Fibroblast of skin of abdomen (primary cell): ENCODE measurements at places on chromosomes 5 and 9.

- peak; percentile 89 for DNase-seq
Observed at GRCh38 chr5:111829701-111830100, 72.7 kb upstream of the NREP start.

GRCh38 chr5:141826674-141827073, 51.5 kb downstream of the PCDH1 start:
- DNase-seq: no peak

DNA sequence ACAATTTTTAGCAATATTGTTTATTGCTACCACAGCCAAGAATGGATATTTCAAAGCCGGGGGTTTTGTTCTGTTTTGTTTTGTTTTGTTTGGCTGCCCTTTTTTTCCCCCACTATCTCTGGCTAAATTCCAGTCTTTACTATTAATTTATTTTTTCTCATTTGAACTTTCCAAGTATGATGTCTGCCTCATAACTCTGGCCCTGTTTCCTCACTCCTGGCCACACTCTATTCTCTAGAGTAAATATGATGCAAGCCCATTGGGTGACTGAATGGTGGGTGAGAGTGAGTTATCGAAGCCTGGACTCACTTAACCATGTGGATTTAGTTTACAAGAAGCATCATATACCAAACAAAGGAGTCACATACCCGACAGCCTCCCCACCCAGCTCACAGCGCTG, 41.9 kb downstream of the WDR36 start:
- peak; percentile 79 for DNase-seq

- no peak for DNase-seq
Observed at GRCh38 chr5:54915466-54916027, 69.8 kb downstream of the ESM1 start.

DNA sequence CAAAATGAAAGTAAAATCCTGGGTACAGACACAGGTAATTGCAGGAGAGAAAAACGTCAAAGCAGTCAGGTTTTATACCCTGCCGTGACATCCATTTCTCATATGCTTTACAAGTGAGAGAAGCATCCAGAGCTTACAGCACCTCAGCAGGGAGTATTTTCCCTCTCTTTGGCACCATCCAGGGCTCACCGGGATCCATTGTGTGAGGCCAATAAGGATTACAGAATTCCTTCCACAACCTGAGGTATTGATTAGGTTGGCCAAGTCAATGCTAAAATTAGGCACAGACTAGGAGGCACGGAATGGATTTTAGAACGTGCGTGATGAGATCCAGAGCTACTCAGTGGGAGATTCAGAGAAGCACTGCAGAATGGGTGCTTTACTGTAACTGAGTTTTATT, 296.6 kb downstream of the FBXL7 start:
- DNase-seq: no peak

GRCh38 chr5:30839956-30840355, 353.5 kb upstream of the CDH6 start:
- DNase-seq: no peak

DNA sequence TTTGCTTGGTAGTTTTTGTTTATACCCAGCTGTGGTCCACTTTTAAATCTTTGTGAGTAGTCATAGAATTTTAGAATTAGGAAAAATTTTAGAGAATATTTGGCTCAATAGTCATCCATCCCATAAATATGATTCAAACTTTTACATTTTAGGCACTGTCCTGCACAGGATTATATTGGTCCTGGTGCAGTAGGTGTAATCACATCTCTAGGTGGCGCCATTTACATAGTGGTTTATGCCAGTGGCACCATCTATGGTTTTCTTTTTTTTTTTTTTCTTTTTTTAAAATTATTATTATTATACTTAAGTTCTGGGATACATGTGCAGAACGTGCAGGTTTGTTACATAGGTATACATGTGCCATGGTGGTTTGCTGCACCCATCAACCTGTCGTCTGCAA, 260.7 kb upstream of the KCNN2 start:
- DNase-seq: peak; percentile 41

DNA sequence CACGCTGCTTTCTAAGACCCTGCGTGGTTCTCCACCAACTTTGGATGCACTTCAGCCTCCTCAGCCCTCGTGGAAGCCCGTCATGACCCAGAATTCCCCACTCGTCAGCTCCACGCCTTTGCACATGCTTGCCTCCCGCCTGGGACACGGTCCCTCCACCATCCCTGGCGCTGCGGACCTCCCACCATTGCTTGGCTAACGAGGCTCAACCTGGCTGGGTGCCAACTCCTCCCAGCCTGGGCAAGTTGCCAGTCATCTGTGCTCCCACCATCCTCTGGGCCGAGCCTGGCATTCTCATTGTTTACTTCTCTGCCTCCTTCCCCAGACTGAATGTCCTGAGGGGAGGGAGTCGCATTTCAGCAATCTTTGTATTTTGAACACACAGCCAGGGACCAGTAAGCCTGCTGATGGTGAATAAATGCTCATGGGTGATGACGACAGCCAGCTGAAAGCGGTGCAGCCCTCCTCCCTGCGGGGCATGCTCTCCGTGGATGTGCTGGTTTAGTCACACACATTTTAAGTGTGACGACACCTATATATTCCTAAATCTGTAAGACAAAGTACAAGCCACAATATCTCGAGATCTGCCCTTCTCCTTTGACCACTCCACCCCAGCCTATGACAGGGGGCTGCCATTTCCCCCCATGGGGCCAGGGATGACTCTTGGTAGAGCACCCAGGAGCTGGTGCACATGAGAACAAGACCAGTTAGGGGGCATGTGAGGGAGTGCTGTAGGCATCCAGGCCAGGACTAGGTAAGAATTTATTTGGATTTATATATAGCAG, 37.6 kb downstream of the ANKRD33B start:
- DNase-seq: peak; percentile 76

DNA sequence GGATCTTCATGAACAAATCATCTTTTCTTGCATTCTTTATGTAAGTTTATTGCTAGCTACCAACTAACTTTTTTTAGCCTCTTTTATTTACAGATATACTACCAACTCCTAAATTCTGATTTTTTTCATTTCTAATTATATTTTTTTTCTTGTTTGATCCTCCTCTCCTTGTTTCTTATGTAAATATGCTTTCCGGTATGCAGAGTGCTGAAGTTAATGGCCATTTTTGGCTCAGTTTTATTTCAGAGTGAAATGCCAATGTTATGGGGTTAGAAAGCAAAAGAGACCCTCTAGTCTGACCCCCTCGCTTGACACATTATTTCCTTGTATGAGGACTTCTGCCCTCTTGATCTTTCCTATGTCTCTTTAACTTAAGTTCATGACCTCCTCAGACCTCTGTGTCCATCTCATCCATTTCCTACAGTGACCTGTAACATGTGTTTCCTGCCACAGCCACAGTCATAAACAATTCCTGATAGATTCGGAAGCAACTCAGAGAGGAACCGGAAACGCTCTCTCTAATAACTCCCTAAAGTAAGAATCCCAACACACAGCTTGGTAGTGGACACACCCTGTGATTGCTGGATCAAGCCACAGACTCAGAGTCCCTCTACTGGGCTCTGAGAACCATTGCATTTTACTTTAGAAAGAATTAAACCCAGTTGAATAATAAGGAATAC, 42.9 kb upstream of the AFAP1L1 start:
- DNase-seq: peak; percentile 84

DNA sequence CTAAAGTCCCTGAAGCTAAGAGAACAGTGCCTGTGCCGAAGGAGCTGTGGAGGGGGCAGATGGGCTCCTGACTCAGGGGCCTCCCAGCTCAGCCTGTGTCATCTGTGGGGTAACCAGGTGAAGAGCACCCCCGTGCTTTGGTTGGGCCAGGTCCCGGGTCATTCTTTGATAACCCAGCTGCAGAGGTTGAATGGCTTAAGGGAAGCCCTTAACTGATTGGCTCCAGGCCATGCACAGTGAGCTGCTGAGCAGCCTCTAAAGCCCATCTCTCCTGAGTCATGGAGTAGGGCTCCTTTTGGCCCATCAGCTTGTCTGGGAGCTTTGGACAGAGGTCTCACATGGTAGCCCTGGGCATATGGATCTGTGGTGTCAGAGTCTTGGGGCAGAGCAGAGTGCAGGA, 28.7 kb downstream of the COL27A1 start:
- no peak for DNase-seq

- DNase-seq: peak; percentile 52
Observed at GRCh38 chr9:20980832-20981455, 50.5 kb downstream of the HACD4 start.

- DNase-seq: peak; percentile 47
Observed at GRCh38 chr9:113154471-113154870, 3.7 kb downstream of the SLC31A2 start.

DNA sequence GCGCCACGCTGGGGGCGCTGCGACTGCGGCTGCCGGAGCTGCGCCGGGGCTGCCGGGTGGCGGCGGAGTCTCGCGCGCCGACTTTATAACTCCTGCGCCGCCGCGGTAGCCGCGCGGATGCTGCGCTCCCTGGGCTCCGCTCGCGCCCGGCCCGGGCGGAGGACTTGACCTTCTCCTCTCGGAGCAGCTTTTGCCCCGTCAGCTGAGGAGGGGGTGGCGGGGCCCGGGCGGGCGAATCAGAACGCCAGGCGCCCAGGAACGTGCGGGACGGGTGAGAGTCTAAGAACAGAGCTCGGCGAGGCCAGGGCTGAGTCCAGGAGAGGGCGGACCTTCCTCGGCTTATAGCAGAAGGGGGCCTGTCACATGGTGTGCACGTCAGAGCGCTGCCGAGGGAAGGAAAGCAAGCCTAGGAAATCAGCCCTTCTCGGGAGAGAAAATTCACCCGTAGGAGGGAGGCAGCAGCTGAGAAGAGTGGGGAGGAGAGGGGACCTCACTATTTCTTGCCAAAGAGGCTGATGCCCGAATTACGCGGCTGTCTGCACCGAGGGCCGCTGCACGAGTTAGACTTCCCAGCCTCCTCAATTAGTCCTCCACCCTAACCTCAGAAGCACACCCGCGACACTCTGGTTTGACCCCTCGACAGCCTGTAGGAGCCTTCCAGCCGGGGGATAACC, at the start of gene FOXD1:
TSS of gene FOXD1 (minus strand) at position 315 of the 674 bp plus-strand sequence. CDS start 415 bp downstream, outside the sequence.
- DNase-seq: peak; percentile 99

GRCh38 chr5:126395198-126395597, 28.0 kb upstream of the GRAMD2B start:
- DNase-seq: peak; percentile 58

DNA sequence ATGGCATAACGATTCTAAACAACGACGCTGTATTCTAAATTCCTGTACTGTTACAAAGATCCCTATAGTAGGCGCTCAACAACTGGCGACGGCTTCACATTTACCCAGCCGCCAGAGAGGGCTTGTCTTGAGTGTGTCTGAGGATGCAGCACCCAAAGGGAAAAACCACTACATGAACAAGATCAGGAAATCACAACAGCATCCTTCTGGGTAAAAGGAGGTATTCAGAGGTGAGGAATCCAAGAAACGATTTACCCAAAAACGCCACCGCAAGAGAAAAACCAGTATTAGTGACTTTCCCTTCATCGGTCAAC, 711 bp downstream of the TTC33 start:
- peak; percentile 78 for DNase-seq

DNA sequence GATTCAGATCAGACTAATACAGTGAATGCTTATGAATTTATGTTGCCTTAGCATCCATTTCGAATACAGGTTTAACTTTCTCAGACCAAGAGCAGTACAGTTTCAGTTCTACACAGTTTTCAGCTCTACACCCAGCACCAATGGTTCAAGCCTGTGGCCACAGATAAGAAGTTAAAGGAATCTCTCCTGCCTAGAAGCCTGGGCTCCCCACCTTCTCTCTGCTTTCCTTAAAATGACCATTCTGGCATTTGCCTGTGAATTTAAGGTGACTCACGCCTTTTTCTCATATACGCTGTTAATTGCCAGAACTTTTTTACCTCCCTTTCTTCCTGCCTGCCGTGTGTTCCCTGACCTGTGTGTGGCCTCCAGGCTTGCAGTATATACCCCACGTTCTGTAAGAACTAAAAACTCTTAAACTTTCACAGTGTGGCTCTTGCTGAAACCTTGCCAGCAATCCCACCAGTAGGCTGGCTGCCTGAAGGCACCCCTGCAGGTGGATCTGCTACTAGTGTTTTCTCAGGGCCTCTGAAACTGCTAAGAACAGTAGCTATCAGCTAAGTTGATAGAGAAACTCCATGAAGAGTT, 692.8 kb upstream of the CDH18 start:
- no peak for DNase-seq

- DNase-seq: no peak
Observed at GRCh38 chr5:136425921-136426320, 60.6 kb upstream of the TRPC7 start.

GRCh38 chr9:20486552-20486951, 135.7 kb downstream of the MLLT3 start:
- no peak for DNase-seq

- no peak for DNase-seq
Observed at GRCh38 chr9:11275158-11275695, 662.4 kb upstream of the PTPRD start.

GRCh38 chr5:36060420-36060887, 6.2 kb downstream of the UGT3A2 start:
- peak; percentile 37 for DNase-seq

DNA sequence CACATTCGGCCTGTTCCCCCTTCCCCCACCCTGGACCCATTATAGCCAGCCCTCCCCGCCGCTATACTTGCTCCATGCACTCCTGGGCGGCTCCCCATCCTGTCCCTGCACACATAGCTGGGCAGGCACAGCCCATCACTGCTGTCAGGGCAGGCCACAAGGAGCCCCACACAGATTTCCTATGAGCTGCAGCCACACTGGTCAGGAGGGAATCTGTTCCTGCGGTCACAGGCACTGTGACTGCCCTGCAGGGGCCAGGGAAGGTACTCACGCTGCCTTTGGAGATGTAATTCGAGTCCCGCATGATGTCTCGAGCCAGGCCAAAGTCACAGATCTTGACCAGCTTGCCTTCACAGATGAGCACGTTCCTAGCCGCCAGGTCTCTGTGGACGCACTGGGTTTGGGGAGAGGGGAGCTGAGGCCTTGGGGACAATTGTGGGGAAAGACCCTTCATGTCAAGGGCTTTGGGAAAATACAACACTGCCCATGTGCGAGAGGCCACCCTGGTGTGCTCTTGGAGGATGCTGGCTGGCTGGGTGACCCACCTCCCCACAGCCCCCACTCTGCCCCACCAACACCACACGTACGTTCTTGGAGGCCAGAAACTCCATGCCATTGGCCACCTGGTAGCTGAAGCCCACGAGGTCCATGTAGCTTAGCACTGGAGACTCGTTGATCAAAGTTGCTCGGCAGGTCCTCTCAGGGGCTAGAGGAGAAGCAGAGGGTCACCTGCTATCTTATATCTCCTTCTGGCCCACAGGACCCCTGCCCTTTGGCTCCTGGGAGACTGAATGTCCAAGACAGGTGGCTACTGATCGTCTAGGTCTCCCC, 34.5 kb upstream of the CSF1R start:
- DNase-seq: no peak

DNA sequence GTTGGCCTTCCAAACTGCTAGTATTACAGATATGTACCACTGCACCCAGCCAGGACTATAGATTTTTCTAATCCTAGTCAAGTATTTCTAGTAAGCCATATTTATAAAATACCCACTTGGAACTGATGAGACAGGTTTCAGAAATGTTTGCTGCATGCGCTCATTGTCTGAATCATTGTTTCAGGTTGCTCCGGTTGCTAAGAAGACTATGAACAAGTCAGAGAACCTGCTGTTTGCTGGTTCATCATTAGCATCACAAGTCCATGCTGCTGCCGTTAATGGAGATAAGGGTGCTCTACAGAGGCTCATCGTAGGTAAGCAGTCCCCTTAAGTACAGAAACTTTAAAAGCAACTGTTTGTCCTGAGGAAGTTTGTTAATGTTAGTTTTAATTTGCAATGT, 5.3 kb downstream of the INVS start:
- no peak for DNase-seq
